Activated T-cell treated with anti-CD3 and anti-CD28 coated beads for 24 hours (primary cell): ENCODE measurements at places on chromosomes 1 and 21.

- no peak for DNase-seq
These were observed 10.9 kb downstream of the NRDC start for GRCh38 chr1:51867479-51868232.

GRCh38 chr1:216238844-216239243, 184.4 kb downstream of the USH2A start:
- no peak for DNase-seq

- no peak for DNase-seq
These were observed 215.4 kb downstream of the ASTN1 start for GRCh38 chr1:176949033-176949662.

- no peak for DNase-seq
These were observed 2.2 kb downstream of the UBAP2L start for GRCh38 chr1:154222918-154223317.

- DNase-seq = no peak
These were observed 6.5 kb downstream of the RUNX3 start for GRCh38 chr1:24923485-24924113.

DNA sequence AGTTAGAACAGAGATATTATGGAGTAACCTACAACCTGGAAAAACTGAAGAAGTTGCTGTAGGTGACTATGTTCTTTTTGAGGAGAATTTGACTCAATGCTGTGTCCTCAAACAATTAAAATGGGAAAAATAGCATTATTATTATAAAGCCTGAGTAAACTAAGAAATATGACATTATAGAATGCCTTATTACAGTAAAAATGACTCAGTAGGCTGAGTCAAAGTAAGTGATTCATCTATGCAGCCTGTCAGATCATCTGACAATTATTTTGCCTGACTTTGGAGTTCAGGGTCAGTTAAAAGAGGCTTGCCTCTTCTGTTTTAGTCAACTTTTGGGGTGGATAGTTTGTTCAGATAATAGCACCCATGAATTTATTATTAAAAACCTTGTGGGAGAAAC, 150.8 kb upstream of the PTGFR start:
- DNase-seq = no peak

DNA sequence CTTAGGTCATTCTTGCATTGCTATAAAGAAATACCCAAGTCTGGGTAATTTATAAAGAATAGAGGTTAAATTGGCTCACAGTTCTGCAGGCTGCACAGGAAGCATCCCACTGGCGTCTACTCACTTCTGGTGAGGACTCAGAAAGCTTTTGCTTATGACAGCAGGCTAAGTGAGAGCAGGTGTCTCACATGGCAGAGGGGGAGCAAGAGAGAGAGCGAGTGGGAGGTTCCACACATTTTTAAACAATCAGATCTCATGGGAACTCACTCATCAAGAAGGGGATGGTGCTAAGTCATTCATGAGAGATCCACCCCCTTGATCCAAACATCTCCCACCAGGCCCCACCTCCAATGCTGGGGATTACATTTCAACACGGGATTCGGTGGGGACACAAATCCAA, 13.6 kb upstream of the RGS4 start:
- DNase-seq = no peak

DNA sequence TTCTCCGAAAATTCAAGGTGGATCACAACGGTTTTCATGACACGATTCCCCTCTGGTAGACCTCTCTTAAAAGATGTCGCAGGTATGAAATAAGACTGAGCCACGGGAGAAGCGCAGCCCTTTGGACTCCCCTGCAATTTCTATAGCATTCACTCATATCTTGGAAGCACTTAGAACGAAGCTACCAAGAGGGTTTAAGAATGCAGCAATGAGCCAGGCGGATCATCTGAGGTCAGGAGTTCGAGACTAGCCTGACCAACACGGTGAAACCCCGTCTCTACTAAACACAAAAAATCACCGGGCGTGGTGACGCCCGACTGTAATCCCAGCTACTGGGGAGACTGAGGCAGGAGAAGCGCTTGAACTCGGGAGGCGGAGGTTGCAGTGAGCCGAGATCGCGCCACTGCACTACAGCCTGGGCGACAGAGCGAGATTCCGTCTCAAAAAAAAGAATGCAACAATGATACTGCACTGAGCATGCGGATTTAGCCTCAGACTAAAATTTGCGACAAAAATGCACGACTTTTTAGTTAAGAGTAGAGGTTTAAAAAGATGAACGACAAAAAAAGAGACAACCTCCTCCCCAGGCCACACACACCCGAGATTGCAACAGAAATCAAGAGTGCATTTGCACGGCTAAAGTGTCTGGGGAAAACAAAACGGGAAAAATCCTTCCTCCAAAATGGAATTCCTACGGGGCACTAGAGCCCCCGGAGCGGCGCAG, 743 bp downstream of the TOMM20 start:
- DNase-seq = no peak

- DNase-seq = no peak
These were observed 28.0 kb downstream of the BLZF1 start for GRCh38 chr1:169395955-169396354.

GRCh38 chr1:71737768-71738167, 544.6 kb downstream of the NEGR1 start:
- no peak for DNase-seq

DNA sequence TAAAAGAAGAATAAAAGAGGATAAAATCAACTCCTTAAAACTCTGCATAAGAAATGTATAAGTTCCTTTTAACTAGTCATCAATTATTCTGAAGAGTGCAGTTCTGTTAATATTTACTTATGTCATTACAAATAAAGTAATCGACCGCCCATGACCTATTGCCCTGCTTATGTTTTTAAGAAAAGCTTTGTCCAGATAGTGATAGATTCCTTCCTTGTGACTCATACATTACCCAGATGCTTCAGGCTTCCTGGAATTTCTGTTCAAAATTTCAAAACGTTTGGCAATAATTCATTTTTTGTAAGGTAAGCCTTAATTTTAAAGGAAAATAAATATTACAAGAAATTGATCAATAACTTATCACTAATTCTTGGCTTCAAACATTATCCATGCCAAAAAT, 918.2 kb upstream of the ADGRL2 start:
- no peak for DNase-seq

- DNase-seq = no peak
These were observed 357.2 kb downstream of the RGS7 start for GRCh38 chr1:240999826-241000225.

GRCh38 chr1:162993846-162994245, 75.3 kb upstream of the RGS4 start:
- no peak for DNase-seq

DNA sequence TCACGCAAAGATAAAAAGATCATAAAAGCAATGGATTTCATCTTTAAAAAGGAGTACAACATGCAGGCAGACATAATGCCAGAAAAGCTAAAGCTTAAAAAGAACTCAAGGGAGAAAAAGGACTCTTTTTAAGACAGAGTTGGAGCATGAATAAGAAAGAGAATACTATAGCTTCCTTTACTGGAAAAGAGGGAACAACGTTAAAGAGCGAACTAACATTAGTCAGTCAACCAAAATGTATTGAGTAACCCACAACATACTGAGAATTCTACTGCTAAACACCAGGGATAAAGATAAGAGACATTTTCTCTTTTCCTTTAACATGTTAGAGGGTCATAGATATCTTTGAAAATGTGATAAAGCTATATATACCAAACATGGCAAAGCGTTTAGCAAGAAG, 182.0 kb downstream of the DUSP10 start:
- DNase-seq = no peak

- DNase-seq = no peak
These were observed 83.0 kb downstream of the GPR161 start for GRCh38 chr1:168053681-168054080.

DNA sequence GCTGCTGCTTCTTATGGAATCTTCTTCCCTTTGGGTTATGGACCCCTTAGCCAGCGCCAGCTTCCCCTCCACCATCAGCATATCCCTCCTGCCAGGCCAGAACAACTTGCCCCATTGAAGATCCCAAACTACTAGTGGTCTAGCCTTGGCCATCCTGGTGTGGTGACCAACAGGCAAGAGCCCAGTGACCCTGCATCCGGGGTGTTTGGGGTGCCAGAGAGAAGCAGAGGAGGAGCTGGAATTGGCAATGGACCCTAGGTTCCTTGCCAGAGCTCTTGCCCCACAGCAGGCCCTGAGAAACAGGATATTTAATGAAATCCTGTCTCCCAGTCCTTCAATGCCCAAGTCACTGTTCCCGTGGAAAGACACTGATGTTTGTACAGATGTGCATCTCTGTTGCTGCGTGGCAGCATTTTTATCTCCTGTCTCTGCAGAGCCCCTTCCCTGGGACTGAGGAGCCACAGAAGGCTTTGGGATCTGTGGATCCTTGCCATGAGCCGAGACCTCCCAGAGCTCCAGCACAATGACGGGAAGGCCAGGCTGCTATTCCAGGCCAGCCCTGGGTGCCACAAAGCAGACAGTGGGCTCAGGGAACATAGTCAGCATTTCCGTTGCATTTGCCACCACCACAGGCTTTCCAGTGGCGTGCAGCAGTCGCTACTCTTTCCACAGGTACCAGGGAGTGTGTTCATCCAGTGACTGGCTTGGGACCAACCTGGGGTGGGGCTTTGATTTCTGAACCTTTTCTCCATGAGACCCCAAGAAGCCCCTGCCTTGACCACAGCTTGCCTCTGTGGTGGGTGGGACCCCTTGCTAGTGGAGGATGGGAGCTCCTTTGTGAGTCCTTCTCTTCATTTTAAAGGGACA, 21.6 kb downstream of the NAV1 start:
- no peak for DNase-seq

DNA sequence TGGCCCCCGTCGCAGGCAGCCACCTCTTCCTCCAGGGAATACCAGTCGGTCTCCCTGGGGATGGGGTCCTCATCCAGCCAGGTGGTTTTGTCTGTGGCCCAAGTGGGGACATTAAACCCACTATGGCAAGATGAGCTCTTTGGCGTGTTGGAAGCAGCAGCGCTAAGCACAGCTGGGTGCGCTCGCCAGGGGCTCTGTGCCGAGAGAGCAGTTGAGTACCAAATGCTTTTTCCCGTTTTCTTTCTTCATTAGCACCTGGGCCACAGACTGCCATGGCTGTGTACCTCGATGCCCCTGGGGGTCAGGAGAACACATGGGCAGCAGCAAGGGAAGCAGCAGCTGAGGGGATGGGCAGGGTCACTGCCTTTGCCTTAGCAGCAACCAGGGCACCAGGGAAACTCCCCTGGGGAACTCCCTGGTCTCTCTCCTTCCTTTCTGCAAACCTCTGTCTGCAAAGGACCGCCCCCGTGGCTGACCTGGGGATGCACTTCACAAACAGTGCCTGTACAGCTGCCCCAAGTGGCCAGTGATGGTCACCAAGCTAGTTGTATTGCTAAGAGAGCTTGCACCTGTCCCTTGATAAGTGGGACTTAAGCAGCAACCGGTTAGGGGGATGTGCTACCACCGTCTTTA, 31.1 kb downstream of the EDARADD start:
- DNase-seq = no peak

GRCh38 chr1:167528057-167528728, 9.9 kb upstream of the CD247 start:
- DNase-seq = no peak

DNA sequence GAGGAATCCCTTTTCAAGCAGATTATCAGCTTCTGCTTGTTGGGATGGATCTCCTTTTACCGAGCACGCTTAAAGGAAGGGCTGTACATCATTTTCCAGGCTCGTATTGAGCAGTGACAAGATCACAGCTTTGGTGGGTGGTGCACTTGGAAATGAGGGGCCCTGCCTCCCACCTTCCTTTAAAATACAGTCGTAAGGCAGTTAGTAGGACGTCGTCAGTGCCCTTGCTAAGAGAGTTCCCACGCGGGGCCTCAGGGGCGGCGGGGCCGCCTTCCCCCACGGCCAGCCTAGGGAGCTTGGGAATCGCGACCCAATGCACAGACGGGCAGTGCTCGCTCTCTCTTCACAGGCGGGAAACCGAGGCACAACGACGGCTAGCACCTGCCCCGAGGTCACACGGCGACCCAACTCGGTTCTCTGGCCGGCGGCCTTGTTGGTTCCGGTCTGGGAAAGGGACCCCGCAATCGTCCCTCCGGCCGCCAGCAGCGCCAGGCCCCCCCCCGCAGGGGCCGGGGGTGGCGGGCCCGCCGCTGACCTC, 58.6 kb downstream of the H3-3A start:
- no peak for DNase-seq
